ENCODE measurements at places on chromosomes 2 and 18.
A peak's percentile ranks its signal among the peaks of the same experiment; 100 is the strongest.

DNA sequence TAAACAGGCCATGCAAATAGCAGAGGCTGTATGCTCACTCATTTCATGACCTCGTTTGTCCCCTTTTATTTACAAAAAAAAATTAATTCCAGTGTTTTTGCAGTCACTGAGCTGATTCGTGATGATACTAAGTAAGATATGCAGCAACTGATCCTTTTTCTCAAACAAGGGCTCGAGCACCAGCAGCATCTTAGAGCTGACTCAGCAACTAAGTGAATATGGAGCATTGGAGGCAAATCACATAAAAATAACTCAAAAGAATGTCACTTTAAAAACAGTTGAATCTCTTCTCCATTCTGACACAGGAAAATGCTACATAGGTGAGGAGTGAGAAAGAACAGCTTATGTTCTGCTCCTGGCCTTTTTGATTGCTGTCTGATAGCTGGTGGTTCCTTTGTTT lies 152.8 kb downstream of the ABCA12 start:
- DNase-seq = no peak

DNA sequence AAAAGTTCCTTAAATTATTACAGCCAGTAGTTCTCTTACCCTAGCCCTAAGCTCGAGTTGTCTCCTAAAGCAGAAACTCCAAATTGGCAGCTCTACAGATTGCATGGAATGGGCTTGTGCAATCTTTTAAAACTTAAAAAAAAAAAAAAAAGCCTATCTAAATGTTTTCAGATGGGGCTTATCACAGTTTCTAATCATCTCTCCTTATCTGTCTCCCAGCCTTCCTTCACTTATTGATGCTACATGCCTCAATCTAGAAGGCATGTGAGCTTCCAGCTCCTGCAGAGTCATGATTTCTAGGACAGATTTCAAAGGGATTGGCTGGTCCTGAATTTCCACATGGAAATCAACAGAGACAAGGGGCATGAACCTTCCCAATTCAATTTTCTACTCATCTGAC lies 33.1 kb upstream of the PELI1 start:
- no peak for DNase-seq

DNA sequence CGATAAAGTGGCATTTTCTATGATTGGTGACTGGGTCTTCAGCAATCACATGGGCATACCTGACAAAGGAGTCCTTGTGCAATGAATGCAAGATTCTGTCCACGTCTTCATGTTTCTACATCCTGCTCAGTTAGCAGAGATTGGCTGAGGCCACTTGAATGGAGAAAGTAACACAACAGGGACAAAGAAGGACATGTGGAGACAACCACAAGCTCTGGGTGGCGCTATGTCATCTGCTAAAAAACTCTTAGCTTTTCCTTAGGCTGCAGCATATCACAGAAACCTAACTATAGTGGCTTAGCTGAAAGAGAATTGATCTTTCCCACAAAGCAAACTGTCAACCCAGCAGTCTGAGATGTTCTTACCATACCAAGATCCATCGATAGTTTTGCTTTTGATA lies 1109.7 kb downstream of the SOCS6 start:
- DNase-seq = peak; percentile 3

- no peak for DNase-seq
Observed at GRCh38 chr2:66440708-66441497, 6.0 kb downstream of the MEIS1 start.

DNA sequence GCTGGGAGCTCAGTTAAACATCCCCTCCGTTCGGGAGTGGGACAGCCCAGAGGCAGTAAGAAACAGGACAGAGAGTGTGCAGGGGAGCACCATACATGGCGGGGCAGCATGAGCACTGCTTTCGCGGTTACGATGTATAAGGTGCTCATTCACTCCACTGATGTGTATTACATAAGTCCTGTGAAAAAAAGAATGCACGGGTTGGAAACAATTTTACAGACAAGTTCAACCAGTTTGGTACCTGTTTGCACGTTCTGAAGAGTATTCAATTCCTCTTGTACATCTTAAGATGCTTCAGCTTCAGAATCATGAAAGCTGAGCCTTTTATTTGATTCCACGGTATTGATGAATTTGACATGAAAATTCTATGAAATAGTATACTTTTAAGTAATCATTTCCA lies 97.8 kb upstream of the NETO1 start:
- no peak for DNase-seq

GRCh38 chr2:57881998-57882888 lies 164.4 kb upstream of the VRK2 start:
- no peak for DNase-seq

Measured in hindlimb muscle (tissue), 1 donor.